ENCODE measurements at places on chromosomes 5 and 9. TPM values are rescaled to one million over a fixed set of nuclear protein-coding genes. Genes with fewer than 3 reads are reported as not detected.

DNA sequence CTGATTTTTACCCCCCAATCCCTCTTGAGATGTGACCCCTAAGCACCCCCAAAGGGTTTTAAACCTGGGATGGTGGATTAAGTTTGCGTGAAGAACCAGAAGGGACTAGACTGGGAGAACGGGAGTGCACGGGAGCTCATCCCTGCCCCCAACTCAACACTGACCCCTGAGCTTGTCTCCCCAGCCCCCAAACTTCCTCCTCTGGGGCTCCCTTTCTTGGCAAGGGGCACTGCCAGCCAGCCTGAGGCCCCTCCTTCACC, 5.0 kb upstream of the SET start:
- peaks cover 26% of the 10 kb centered on the region for H3K4me1 ChIP-seq
- peak overlapping the region; percentile 61 for H3K4me3 ChIP-seq
- H3K27me3 ChIP-seq = no peaks in the 10 kb centered on the region
- no peaks in the 10 kb centered on the region for H3K36me3 ChIP-seq
- no peak for DNase-seq

GRCh38 chr9:124183772-124184171, 74.0 kb upstream of the NEK6 start:
- no peak for DNase-seq
- H3K4me3 ChIP-seq = no peak overlapping the region
- H3K27ac ChIP-seq = no peak overlapping the region
- peaks cover 10% of the 10 kb centered on the region for H3K4me1 ChIP-seq

GRCh38 chr9:128411364-128412119, 9.1 kb upstream of the CERCAM start:
- no peaks in the 10 kb centered on the region for H3K36me3 ChIP-seq
- peaks cover 50% of the 10 kb centered on the region for H3K4me1 ChIP-seq
- peak overlapping the region; percentile 65 for H3K27ac ChIP-seq
- H3K4me3 ChIP-seq = no peak overlapping the region

DNA sequence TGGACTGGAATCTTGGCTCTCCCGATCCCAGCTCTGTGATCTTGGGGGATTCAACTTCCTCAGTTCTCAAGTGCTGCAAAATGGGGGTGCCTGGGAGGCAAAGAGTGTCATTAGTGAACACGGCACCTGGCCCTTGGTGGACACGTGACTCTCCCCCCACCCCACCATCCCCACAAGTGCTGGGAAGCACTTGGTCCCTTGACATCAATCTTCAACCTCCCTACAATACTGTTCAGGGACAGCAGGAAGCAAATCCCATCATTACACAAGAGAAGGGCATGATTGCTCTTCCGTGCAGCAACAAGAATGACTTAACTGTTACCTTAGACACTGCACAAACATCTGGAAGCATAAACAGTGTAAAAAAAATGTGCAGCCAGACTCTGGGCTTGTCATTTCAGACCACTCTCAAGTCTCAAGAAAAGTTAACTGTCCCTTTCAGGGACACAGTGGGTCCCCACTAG, 61.4 kb downstream of the PSMB7 start:
- H3K36me3 ChIP-seq = peaks cover 85% of the 10 kb centered on the region
- no peak overlapping the region for H3K4me3 ChIP-seq
- H3K27ac ChIP-seq = peak overlapping the region; percentile 31
- no peaks in the 10 kb centered on the region for H3K27me3 ChIP-seq
- H3K4me1 ChIP-seq = peaks cover 26% of the 10 kb centered on the region
- peak; percentile 57 for DNase-seq

The PRSS3 gene
- 0.09 TPM for total RNA-seq

- no peak for DNase-seq
- peak overlapping the region; percentile 63 for H3K27ac ChIP-seq
- H3K27me3 ChIP-seq = no peaks in the 10 kb centered on the region
- H3K4me3 ChIP-seq = no peak overlapping the region
Measured at GRCh38 chr5:115939059-115939458, 23.2 kb upstream of the LVRN start.

All from muscle of leg (tissue), 16 donors.